Amygdala (tissue), 56 donors: ENCODE measurements at places on chromosomes 16 and 17.
A peak's percentile ranks its signal among the peaks of the same experiment; 100 is the strongest.

GRCh38 chr17:60168654-60169053 lies 18.9 kb downstream of the CA4 start:
- no peak for DNase-seq

DNA sequence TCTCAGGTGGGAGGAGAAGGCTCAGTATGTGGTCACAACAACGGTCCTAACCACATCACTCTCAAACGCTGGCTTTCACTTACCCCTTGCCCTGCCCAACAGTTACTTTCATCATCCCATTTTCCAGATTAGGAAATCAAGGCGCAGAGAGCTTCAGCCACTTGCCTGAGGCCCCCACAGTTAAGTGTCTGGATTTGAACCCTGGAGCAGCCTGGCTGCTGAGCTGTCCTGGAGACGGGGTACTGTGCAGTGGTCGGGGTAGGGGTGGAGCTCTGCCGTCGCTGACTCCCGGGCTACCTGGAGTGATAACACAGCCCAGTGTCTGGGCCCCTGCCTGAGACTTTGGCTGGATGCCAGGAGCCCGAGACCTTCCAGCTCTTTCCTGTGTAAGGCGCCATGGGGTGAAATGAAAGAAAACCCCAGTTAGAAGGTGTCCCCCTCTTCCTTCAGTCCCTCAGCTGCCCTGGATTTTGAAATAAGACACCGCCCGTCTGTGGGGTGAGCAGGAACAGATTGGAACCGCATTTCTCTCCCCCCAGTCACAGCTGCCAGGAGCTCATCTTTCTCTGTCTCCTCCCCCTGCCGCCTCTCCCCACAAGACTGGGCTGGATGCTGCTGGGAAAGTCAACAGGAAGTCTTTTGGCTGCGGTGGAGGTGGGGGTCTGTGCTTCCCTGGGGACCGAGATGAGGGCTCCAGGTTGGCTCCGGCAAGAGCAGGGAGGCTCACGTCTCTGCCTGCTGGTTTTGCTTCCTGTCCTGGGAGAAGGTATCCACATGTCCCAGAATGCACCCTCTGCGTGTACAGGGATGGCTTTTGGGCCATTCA lies 280.2 kb downstream of the SEC14L1 start:
- DNase-seq = no peak

GRCh38 chr16:31000671-31001382 lies 9.6 kb downstream of the STX1B start:
- DNase-seq = no peak

DNA sequence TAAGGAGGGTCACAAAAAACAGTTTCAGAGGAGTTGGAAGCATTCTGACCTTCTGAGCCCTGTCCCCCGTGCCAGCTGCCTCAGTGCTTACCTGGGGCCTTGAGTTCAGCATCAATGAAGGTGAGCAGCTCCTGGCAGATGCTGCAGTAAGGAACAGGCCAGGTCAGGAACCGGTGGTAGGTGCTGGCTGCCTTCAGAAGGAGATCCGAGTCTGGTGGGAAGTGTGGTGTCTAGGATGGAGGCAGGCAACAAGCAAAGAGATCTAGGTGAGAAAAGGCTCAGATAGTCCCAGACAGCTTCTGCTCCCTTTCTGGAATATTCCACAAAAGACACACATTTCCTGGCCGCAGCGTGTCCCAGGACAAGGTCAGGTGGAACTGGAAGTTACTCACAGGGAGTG lies 37.2 kb upstream of the PIK3R6 start:
- no peak for DNase-seq

DNA sequence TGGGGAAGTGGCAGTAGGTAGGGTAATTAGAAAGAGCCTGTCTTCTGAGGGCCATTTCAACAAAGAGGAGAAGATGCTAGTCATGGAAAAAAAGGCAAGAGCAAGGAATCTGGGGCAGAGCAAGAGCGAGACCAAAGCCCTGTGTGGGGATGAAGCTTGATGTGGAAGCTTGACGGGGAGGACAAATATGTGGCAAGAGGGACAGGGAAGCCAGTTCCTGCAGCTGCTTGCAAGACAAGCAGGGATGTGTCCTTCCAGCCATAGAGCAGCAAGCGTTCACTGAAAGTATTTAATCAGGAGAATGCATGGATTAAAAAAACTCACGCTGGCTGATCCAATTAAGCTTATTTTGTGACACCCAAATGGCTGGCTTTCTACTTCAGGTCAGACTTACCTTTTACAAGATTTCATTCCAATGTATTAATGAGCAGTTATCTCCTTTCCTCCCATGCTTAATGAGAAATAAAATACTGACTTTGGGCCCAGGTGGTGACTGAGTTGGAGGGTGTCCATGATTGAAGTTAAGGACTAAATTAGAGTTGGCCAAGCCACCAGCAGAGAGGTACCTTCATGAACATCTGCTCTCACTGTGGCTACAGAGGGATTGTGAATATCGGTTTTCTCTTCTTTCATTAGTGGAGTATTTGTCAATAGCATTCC lies 76.8 kb downstream of the ABCA8 start:
- no peak for DNase-seq

- no peak for DNase-seq
Observed at GRCh38 chr17:61380217-61380835, 19.3 kb upstream of the TBX2 start.

DNA sequence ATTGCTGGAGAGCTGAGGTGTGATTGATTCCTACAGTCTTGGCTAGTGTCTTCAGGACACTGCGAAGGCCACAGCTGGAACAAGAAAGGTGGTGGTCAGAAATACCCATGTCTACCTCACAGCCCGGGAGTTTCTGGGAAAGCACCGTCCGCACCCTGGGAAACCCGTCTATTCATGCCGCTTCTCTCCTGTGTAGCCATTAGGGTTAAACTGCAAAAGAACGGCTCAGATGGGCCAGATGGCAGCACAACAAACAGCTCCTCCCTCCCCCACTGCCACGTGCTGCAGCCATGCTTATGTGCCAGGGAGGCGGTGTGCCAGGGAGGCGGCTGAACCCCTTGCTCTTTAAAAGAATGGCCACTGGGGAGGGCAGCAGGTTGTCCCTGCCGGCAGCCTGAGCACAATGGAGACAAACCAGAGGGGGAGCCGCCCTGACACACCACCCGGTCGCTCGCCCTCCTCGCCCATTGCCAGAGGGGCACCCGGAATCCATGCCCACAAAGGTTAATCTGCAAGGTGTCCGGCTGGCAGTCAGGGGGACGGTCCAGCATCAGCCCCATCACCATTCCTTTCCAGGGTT lies 65.2 kb downstream of the CYTH1 start:
- peak; percentile 92 for DNase-seq

DNA sequence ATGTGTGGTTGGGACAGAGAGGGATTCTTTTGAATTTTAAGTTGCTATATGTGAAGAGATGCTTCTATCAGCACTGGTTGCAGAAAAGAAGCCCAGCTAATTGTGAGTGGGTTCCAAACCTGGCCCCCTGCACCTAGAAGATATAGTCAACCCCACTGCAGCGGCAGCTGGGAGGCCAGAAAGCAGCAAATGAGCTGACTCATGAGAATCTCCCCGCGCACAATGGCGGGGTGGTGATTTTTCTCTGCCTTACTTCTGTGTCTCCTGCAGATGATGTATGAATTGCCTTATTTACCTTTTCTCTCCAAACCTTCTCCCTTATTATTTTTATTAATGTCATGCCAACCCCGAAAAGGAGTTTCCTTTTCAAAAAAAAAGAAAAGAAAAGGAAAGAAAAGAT lies 89.7 kb downstream of the MAF start:
- DNase-seq = no peak

DNA sequence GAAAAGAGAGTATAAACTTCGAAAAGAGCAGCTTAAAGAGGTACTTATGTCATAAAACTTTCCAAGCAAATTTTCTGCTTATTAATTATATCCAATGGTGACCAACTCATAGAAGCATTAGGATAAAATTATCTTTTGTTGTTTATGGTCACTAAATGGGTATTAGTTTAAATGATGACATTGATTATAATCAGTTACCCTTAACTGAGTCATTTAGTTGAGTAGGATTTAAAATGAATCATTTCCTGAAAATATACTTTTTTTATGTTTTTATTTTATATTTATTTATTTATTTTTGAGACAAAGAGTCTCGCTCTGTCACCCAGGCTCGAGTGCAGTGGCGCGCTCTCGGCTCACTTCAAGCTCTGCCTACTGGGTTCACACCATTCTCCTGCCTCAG lies 55.9 kb downstream of the ABHD15 start:
- DNase-seq = no peak

GRCh38 chr17:49964769-49965523 lies 4.0 kb upstream of the DLX4 start:
- DNase-seq = no peak

DNA sequence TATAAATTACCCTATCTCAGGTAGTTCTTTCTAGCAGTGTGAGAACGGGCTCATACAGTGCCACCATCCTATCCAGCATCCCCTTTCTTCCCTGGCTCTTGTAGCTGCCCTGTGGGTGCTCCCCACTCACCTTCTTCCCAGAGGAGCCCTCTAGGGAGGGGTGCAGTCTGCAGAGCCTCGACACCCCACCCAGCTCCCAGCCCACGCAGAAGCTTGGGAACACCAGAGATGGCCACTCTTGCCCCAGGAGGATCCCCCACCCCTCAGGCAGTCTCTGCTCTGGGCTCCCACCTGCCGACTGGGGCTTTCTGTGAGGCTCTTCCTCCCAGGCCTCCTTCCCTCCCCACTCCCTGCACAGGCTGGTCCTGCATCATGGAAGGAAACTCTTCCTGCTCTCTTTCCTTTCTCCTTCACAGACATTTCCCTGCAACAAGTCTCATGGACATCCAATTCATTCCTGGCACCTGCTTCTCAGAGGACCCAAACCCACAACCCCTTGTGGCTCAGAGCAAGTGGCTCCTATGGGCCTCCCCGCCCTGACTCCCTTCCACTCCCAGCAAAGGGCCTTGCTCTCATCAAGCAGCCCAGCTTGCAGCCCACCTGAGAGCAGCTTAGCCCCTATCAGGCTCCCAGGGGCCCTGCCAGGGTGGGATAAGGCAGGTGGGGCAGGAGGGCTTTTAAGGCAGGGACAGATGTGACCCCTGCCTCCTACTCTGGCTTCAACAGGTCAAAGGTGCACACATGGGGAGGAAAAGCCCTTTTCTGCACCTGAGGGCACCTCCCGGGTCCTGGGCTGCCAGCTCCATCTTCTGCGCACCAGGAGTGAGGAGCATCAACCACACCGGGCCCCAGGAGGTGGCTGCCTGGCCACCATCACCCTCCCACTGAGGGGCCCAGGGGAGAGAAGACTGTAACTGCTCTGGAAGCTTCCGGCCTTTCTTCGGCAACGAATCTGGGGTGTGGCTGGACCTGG lies 263.8 kb upstream of the TNRC6C start:
- DNase-seq = no peak

- DNase-seq = no peak
Observed at GRCh38 chr17:2253768-2254406, 49.7 kb downstream of the SMG6 start.

DNA sequence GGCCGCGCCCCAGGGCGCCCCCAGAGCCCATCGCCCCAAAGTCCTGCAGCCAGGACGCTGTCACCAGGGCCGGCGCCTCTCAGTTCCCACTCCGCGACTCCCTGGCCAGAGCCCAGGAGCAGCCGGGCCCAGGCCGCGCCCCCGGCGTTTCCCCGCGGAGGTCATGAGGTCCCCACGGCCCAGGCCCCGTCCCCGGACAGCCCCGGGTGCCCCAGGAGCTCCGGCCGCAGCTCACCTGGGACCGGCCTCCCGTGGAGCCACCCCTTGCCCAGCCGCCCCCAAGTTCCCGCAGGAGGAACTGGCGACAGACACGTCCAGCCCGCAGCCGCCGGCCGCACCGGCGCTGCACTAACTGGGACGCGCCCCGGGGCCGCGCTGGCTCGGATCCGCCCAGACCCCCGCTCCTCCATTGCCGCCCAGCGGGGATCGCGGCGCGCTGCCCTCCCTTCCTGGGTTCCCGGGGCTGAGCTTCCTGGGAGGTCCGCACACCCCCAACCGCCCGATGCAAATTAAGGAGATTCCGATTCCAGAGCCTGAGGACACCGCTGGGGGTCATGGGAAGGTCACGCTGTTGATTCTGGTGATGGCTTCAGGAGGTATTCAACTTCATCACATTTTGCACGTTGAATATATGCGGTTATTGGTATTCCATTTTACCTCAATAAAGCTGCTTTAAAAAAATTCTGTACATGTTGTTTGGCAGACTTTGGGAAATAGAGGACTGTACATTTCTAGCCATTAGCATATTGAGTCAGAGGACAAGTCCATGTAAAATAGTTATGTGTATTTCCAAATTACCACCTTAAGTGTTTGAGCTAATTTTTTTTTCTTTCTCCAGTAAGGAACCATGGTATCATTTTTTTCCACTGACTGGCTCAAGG lies 9.9 kb downstream of the AHSP start:
- no peak for DNase-seq

GRCh38 chr16:2835638-2836493 lies 5.8 kb downstream of the ZG16B start:
- DNase-seq = no peak

DNA sequence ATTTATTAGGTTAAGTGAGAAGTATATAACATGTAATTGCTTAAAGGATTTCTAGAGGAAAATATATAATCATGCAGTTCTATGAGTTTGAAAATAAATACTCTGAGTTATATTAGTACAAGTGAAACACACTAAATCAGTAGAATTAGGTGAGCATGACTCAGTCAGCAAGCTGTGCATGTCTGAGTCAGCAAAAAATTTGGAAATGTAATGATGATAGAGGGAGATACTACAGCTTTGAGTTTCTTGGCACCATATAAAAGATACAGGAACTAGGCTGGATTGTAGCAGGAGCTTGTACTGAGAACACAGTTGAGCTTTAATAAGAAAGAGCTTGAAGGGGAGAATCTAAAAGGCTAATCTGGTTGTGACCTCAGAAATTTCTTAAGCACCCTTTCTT lies 1224.6 kb downstream of the CDH8 start:
- DNase-seq = no peak

DNA sequence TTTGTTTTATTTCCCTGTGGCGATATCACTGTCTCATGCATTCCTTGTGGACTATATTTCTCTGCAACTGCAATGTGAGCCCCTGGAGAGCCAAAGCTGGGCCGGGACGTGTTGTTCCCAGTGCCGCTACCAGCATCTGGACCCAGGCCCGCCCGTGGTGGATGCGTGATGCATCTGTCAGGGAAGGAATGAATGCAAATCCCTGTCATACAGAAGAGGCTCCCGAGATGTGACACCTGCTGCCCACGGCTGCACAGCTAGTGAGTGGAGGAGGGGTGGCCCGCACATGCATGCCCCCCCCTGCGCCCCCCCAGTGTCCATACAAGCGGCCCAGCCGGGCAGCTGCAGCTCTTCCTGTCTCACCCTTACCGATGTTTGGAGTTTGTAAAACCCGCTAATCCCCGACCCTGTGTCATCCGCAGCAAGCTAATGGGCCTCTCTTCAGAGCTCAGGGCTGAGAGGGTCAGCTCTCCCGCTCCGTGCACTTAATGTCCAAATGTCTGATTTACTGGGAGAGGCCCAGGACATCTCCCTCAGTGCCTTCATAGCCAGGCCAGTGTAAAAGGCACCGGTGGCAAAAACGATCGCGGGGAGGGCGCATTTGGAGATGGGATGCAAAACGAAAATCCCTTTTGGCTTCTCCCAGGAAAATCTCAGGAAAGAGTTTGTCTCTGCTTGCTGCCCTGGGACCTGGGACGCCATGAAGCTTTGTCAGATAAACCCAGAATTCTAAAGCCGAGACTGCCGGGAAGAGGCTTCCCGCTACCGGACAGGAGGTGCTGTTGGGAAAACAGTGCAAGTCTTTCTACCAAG lies 91.8 kb downstream of the FOXL1 start:
- DNase-seq = no peak
